ENCODE measurements at places on chromosomes 11 and 22.

DNA sequence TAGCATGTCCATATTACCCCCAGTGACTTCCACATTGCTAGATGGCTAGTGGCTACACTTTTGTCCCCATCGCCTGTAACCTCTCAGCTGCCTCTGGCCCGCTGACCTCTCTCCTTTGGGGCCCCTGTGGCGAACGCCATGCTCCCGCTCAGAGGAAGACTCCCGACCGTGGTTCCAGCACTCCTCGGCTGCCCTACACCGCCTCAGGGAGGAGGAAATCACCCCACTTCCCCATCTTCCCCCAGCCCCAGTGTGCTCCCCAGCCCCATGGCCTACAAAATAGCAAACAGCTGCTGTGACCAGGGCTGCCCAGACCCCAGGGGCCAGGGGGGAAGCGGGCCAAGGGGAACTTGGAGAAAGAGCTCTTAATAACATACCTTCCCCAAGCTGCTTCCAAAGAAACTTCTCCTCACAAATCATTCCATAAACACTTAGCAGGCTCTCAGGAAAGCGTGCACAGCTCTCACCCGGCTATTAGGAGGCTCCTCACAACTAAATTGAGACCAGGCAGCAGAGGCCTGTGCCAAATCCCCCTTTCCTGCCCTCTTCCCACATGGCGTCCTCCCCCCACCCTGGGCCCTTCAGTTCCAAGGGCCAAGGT lies 63.5 kb upstream of the WNT11 start:
- no peak for DNase-seq

DNA sequence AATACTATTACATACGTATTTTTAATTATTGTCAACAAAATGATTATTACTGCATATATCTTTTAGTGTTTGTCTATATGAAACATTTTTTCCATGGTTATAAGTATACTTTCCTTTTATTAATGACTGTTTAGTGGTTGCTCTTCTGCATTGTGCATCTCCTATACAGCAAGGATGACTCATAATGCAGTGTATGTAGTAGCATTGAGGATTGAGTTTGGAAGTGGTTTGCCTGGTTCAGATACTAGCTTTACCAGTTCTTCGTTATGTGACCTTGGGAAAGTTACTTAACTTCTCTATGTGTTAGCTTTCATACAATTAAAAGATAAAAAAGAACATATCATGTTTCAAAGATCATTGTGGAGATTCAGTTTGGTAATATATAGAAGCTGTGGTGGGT lies 44.1 kb downstream of the CHORDC1 start:
- DNase-seq, result no peak

DNA sequence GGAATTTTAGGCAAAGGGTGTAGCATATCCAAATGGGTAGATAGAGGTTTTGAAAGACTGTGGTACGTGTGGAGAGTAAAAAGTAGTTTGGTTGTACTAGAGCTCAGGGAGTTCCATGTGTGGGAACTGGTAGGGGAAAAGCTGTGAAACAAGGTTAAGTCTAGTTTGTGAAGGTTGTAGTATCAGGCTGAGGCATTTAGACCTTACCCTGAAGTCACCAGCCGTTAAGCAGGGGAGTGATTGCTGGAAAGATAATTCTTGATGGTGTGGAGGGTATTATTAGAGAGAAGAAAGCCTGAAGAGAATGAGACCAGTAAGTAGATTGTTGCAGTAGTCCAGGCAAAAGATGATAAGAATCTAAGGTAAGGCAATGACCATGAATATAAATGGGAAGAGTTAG lies 68.0 kb downstream of the RNF169 start:
- no peak for DNase-seq

DNA sequence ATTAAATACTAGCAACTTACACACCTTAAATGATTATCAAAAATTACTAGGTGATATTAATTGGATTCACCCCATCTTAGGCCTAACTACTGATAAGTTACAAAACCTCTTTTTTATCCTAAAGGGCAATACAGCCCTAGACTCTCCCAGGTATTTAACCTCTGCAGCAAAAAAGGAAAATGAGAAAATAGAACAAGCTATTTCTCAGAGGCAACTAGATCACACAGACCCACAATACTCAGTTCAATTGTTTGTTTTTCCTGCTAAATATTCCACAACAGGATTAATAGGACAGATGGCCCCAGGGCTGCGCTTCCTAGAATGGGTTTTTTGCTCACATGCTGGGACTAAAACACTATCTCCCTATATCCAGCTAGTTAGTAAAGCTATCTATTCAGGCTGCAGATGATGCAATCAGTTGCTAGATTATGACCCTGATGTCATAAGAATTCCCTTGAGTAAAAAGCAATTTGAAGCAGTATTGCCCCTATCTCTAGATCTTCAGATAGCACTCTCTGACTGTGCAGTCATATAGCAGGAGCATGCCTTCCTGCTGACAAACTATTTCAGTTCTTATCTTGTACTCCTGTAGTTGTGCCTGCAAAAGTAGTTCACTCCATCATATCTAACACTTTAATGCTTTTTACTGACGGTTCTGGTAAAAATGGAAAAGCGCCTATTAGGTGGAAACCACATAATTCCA lies 1595.5 kb upstream of the TENM4 start:
- DNase-seq, result peak; percentile 3

GRCh38 chr11:27563201-27563600 lies 56.6 kb upstream of the LIN7C start:
- DNase-seq, result peak; percentile 62

DNA sequence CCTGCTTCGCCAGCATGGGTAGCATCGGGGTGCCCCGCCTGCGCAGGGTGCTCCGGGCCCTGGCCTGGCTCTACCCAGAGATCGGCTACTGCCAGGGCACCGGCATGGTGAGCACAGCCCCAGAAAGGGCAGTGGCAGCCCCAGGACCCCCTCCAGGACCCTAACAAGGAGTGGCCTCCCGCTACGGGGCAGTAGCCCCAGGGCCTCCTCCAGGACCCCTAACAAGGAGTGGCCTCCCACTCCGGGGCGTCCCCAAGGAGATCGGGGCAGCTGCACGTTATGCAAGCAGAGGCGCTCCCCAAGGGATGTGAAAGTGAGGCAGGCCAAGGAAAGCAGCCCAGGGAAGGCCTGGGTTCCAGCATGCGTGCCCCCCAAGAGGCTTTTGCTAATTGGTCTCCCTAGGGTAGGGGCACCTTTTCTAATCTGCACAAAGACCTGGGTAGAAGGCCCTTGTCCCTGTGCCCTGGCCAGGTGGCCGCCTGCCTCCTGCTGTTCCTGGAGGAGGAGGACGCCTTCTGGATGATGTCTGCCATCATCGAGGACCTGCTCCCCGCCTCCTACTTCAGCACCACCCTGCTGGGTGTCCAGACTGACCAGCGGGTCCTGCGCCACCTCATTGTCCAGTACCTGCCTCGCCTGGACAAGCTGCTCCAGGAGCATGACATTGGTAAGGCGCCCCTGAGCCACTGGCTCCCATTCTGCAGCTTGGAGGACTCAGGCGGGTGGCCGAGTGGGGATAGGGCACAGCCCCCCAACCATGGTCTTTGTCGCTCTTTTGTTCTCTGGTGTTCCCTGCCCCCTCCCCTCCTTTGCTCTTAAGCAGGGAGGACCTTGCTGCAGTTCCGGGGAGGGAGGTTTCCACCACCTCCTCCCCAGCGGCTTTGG lies 35.0 kb downstream of the SGSM3 start:
- no peak for DNase-seq

DNA sequence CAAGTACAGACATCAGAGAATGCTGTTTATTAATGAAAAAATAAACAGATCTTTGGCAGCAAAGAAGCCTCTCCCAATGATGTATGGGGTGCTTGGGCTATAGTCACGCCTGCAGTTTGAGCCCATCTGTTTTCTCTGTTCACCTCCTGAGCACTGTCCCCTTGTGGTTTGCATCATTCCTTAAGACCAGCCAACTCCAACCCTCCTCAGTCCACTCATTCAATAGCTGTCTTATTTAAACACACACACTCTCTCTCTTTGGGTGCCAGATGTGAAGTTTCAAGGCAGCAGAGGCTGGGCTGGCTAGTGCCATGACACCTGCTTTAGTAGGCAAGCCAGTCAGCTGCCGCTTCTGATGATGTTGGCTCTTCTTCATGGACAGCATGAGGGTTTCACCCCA lies 58.1 kb downstream of the POLD3 start:
- peak; percentile 88 for DNase-seq
